ENCODE measurements at places on chromosomes 1 and 21. TPM values are rescaled to one million over a fixed set of nuclear protein-coding genes. Genes with fewer than 3 reads are reported as not detected.
A peak's percentile ranks its signal among the peaks of the same experiment; 100 is the strongest.

- no peak for DNase-seq
Measured at GRCh38 chr1:244173240-244173639, 122.2 kb downstream of the ZBTB18 start.

DNA sequence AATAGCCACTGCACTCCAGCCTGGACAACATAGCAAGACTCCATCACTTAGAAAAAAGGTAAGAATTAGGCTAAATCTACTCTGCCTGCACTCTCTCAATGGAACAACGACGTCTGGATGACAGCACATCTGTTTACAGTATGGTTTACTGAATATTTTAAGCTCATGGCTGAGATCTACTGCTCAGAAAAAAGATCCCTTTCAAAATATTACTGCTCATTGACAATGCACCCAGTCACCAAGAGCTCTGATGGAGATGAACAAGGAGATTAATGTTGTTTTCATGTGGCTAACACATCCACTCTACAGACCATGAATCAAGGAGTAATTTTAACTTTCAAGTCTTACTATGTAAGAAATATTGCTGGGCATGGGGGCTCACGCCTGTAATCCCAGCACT is 58.0 kb downstream of the SLC27A3 start:
- no peak for DNase-seq

DNA sequence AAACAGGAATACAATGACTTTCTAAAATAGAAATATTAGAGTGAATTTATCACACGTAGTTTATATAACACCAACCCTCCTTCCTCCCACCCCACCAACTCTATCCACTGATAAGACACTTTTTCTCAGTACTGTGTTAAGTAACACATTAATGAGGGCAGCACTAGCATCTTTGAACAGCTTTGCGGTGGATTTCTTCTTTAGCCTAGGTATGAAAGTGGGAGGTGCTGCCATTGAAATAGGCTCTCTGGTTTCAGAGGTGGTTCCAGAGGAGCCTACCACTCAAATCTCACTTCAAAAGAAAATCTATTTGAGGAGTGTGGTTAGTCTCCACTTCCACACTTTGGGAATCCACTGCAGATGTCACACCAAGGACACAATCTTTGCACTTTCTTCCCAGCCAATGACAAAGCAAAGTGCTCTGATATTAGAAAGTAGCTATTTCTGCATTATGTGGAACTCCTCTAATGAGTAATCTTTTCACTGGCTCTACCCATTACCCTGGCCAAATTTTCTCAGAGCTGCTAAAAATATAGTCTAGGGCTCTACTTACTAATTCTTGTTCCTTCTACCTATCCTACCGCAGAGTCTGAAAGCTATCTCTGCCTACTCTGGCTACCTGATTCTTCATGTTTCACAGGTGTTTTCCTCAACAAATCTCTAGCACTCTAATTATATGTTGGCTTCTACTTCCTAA is 1667.8 kb downstream of the MRPL39 start:
- no peak for DNase-seq

DNA sequence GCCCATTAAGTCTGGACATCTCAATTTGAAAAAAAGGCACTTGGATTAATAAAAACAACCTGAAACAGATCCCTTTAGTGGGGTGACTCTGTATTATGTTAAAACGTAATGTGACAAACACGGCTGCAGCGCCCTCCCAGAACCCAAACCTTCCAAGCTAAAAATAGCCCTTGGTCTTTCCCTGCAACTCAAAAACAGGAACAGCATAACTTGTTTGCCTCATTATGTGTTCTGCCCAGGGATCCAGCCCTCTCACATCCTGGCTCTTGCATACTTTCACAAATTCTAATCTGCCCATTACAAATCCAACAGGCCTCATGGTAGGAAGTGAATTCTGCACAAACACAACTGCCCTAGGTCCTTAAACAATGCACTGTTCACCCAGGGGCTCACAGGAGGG is 94.7 kb upstream of the GADD45A start:
- no peak for DNase-seq

DNA sequence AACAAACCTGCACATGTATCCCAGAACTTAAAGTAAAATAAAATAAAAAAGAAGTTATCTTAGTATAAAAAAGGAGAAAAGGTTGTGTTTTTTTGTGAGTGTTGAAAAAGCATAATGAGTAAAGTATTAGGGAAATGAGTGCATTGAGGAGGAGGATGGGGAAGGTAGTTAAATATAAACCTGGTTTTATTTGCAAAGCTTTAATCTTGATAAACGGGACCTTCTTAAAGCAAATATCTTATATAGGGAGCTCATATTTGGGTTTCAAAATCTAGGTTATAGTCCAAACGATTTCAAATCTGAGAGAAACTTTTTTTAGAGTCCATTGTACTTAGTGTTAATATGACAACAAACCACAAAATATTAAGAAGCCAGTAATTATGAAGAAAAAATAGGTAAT is 21.7 kb upstream of the SLC19A2 start:
- no peak for DNase-seq

DNA sequence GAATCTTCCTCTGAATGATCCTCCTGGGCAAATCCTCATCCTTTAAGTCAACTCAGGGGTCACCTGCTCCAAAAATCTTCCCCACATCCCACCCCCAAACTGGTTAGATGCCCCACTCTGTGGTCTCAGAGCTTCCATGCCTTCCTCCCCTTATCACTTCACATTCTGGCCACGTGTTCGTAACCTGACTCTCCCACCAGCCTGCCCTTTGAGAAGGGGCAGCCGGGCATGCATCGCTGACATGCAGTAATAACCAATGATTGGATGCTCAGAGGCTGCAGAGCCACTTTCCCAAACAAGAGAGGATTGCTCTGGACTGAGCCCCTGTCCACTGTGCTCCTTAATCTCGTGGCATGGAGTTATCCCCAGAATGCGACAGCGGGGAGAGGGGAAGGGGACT is 7.0 kb downstream of the LELP1 start:
- no peak for DNase-seq

DNA sequence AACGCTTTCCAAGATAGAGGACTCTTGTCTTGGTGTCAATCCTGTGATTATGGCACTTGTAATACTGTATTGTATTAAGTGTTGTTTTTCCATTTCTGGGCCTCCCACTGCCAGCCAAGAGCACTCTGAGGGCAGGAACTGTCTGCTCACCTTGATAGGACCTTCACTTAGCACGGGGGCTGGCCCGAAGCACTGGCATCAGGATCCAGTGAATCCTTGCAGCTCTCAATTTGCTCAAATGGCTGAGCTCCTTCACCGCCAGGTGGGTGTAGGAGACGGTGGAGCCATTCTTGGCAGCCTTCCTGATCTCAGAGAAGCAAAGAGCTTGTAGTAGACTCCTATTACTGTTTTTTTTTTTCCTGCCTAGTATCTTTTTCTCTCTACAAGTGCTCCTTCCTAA is 17.7 kb downstream of the MECR start:
- no peak for DNase-seq

GRCh38 chr21:33552093-33552998 is 9.5 kb downstream of the SON start:
- no peak for DNase-seq

GRCh38 chr1:62428351-62428750 is 8.5 kb upstream of the USP1 start:
- no peak for DNase-seq

VTCN1 gene
- polyA plus RNA-seq: not detected

- peak; percentile 27 for DNase-seq
Measured at GRCh38 chr1:235502601-235503402, 1.4 kb downstream of the B3GALNT2 start.

A3GALT2 gene
- not detected for polyA plus RNA-seq

- DNase-seq: no peak
Measured at GRCh38 chr1:180213401-180214170, 16.5 kb upstream of the LHX4 start.

- no peak for DNase-seq
Measured at GRCh38 chr1:108962681-108963051, 618 bp downstream of the CLCC1 start.

GRCh38 chr1:94807742-94808491 is 12.2 kb upstream of the SLC44A3 start:
- no peak for DNase-seq

DNA sequence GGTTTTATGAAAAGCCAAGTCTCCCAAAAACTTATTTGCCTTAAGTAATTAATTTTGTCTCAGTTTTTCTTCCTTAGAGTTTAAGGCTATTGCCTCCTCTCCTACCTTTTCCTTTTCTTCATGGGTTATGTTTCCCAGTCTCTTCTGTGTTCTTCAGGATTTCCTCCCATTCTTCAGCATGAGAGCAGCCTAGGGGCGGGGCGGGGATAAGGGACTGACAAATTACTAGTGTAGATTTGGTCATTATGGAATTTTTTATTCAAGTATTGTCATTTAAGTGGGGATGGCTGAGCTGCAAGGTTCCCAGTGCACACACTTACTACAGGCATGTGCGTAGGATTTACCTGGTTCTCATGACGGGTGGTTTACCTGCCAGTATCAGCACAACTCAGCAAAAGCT is 35.2 kb upstream of the PIGV start:
- no peak for DNase-seq

DNA sequence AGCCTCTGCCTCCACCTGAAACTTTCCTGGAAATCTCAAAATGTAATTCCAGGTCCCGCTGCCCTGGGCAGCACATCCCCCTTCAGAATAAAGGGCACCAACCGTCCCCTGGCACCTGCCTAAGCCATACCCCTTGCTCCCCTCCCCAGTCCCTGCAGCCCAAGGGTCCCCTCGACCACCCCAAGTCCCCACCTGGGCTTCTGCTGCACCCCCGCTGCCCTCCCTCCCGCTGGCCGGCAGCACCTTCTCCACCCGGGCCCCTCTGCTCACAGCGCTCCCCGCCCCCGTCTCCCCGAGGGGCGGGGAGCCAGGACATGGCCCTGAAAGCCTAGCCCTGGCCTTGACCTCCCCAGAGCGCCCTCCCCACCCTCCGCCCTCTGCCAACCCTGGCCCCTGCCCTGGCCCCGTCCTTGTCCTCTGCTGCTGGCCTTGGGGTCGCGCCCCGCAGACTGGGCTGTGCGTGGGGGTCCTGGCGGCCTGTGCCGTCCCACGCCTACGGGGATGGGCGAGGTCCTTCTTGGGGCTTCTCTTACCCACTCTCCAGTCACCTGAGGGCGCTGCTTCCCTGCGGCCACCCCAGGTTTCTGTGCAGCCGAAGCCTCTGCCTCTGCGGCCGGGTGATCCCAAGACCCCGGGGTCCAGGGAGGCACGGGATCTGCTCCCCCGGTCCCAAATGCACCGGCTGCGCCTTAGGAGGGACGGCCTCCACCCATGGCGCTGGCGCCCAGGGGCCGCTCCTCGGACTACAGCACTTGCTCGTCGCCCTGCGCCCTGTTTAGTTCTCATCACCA is 41.7 kb downstream of the WDR4 start:
- no peak for DNase-seq

- peak; percentile 95 for DNase-seq
Measured at GRCh38 chr1:26999440-26999987, 6.0 kb downstream of the TRNP1 start.

DNA sequence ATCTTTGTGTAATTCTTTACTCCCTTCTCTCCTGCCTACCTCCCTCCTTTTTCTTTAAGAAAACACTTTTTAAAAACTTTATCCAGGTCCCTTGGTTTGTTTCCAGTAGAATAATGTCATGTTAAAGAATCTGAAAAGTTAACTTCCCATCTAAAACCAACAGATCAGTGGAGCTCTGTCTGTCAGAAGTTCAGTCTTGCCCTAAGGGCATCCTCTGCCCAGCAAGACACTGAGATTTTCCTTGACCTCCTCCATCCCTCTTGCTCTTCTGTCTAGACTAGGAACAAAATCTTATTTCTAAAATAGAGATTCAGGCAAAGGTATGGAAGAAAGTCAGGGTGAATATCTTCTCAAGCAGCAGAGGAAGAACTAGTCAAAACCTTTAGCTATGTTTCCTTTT is 5.7 kb upstream of the GNL2 start:
- DNase-seq: no peak

GRCh38 chr1:225700164-225700821 is 47.4 kb upstream of the ENAH start:
- peak; percentile 92 for DNase-seq

DNA sequence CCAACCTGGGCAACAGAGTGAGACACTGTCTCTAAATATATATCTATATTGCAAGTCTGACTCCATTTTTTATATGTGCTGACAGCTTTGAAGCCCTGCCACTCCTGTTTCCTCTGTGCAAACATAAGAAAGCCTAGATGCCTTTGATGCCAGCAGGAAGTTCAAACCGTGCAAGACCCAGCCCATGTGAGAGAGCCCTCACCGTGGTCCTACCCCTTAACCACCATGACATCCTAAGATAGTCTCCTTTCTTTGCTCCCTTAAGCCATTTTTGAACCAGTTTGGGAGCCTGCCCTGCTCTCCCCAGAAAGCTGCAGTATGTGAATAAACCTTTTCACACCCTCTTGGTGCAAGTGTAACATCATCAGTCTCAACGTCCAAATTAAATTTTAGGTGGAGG is 3.7 kb upstream of the DIPK1A start:
- no peak for DNase-seq

GRCh38 chr1:63698001-63698838 is 75.6 kb upstream of the ROR1 start:
- no peak for DNase-seq

DNA sequence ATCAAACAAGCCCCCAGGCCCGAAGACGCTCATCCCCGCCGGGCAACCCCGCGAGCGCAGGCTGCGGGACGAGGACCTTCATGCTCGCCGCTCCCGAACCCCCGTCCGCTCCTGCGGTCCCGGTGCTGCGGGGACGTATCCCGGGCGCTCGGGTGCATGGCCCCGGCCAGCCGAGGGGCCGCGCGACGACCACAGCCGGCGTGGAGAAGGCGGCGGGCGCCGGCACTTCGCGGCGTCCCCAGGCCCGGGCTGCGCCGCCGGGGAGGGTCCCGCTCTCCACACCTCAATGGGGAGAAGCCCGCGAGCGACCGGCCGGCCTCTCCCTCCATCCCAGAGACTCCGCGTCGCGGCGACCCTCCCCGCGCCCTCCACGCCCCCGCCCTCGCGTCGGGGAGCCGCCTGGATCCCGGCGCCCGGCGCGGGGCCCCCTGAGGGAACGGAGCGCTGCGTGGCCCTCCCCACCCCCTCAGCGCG is 401 bp downstream of the ERRFI1 start:
- DNase-seq: no peak

GRCh38 chr1:211247921-211248320 is 11.2 kb upstream of the RCOR3 start:
- DNase-seq: no peak

GRCh38 chr1:15444468-15445389 is 6.5 kb downstream of the CTRC start:
- no peak for DNase-seq

CRNN gene
- polyA plus RNA-seq: not detected

- DNase-seq: no peak
Measured at GRCh38 chr21:14569868-14570267, 23.8 kb upstream of the SAMSN1 start.

- no peak for DNase-seq
Measured at GRCh38 chr21:40667967-40668366, 179.0 kb downstream of the DSCAM start.

MAEL gene
- not detected for polyA plus RNA-seq

- no peak for DNase-seq
Measured at GRCh38 chr1:76254104-76255030, 179.8 kb downstream of the ST6GALNAC3 start.

All from AG04450 (cell line).